RWPE1 (cell line): ENCODE measurements at places on chromosomes 6 and 20.

DNA sequence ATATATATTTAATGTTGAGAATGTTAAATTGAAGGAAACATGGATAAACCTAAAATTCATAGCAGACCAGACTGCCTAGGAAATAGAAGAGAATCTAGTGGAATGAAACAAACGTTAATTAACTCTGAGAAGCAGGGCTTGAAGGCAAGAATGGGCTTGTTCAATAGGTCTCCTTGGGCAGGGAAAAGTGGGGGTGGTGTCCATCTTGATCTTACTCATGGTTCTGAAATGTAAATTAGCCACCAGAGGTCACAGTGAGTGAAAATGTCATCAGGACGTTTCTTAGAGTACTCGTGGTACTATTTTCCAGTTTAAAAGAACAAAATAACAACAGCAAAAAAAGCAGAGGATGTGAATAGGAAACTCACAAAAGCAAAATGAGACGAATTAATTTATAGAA, 66.8 kb upstream of the BTBD3 start:
- DNase-seq, result peak; percentile 91

- DNase-seq, result no peak
Measured at GRCh38 chr6:148548749-148549140, 198.1 kb upstream of the UST start.

- DNase-seq, result no peak
Measured at GRCh38 chr6:113774127-113774825, 82.9 kb upstream of the MARCKS start.

DNA sequence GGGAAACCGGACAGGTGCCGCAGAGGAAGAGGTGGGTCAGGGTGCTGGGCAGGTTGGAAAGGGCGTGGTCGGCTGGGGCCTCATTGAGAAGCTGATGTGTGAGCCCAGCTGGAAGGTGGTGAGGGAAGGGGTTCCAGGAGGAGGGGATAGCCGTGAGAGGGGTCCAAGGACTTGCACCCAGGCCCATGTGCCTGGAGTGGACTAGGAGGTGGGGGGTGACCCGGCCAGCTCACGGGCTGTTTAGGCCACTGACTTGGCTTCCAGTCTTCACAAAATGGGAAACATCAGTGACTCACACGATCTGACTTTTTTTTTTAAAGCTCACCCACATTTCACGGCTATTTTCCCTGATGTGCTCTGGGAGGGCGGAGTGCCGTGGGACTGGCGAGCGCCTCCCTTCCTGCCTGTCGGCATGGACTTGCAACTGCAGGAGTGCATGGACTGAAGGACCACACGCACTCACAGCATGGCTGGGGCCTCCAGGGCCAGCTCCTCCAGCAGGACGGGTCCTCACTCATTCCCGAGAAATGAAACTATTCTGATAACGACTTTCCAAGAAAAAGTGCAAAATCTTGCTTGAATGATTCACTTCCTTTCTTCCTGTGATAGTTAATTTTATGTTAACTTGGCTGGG, 13.5 kb upstream of the PDE10A start:
- DNase-seq, result no peak

DNA sequence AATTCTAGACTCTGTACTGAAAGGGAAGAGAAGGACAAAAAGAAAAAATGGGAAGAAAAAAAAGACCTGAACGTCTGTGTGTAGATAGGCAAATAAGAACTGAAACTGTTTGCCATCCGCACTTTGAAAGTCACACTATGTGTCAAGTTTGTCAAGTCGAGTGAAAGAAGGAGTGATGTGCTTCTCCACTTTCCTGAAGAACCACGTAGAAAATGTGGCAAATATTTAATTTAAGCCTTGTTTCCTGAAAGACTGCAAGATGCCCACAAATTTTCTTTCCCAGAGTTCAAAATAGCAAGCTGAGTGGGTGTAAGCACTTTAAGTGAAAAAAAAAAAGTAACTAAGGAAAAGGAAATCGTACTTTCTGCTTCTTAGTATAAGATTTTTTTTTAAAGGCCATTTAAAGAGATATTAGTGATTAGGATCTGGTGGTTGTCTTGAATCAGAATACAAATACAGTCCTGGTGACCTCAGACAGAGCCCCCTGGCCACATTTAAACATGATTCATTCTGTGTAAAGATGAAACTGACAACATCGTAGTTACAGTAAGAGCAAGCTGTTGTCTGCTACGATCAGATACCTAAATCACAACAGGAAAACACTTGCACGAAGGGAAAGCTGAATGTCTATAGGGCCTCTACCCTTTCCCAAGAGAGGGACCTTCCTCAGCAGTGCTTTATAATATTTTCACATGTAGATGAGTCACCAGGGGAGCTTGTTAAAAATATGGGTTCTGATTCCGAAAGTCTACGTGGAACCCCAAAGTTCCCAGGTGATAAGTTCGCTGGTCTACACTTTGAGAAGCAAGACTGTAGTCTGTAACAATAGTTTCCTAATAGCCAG, 102.3 kb downstream of the HIVEP2 start:
- no peak for DNase-seq

DNA sequence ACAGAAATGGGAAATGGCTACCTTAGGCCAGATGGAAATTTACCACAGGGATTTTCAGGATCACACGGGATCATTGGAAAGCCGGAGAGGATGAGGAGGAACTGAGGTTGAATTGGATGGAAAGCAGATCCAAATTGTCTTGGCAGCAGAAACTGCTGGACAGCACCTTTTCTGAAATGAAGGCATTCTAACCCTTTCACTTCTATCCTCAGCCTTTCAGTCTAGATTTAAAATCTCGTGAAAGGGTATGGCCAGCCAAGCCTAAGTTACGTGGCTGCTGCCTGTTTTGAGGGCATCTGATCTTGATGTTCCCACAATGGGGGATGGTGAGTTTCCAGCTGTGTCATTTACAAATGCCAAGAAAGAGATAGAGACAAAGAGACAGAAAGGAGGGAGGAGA, 358.2 kb downstream of the KIF16B start:
- DNase-seq, result no peak

DNA sequence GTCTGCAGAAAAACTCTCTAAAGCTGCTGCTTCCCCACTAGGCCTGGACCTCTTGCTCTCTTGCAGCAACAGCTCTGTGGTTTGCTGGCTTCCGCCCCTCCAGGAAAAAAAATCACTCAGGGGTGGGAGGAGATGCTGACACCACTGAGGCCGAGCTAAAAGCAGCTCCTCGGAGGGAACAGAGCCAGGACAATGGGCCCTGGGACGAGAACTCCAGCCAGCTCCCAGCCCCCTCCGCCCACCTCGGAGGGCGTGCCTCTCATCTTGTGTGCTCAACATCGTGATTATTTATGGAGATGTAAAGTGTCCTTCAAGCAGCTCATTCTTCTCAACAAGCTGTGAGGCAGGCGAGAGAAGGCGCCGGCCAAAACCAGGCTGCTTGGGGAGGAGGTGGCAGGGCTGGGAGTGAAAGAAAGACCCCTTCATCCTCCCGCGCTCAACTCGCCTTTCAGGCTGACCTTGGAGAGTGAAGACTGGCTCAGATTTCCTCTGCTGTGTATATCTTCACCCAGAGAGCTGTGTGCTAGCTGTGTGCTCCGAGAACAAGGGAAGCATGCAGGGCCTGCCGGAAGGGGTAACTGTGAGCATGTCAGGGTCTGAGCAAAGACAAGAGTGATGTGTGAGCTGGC, 53.5 kb upstream of the LRFN2 start:
- DNase-seq, result no peak

DNA sequence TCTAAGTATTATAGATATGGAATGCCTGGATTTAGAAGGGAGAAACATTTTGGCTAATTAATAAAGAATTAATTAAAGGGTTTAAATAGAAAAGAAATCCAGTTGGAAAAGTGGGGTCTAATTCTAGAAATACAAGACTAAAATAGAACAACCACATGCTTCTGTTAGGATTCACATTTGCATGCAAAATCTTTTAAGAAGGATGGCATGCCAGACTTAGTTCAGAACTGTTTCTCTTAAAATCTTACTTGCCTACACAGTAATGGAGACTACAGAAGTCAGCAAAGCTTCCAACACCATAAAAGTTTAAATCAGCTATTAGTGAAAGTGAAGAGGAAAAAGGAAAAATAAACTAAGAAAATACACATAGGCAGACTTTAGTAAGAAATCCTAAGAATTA, 32.7 kb upstream of the KATNA1 start:
- no peak for DNase-seq

DNA sequence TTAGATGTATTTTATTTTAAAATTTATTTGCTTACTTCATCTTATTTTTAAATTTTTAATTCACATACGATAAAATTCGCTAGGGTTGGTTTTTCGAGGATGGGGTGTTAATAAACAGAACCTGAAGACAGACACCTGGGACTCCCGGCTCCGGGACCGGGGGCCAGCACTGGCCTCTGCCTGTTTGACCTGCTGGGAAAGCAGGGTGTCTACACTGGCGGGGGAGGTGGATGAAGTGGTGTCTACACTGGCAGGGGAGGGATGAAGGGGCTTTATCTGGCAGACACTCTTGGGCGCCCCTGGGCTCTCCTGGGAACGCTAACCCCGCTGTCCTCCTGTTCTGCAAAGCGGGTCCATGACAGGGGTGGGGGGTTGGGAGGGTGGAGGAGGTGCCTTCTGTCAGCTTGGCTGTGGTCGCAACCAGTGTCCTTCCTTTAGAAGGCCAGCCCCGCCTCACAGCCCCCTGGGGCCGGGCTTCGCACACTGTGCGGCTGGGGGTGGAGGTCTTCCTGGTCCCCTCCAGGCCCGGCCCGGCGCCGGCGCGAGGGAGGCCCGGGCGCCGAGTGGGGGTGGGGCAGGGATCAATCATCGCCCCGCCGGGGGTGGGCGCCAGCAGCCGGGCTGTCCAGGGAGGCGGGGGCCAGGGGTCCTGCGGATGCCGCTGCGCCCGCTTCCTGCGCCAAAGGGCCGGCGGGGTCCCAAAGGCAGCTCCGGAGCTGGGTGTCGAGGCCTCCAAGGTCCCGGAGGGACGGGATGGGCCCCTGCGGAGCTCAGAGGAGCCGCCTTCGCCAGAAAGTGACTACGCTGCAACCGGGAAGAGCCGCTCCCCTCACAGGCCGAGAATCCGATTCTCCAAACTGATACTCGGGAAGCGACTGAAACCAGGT, 1.8 kb downstream of the GATA5 start:
- no peak for DNase-seq

DNA sequence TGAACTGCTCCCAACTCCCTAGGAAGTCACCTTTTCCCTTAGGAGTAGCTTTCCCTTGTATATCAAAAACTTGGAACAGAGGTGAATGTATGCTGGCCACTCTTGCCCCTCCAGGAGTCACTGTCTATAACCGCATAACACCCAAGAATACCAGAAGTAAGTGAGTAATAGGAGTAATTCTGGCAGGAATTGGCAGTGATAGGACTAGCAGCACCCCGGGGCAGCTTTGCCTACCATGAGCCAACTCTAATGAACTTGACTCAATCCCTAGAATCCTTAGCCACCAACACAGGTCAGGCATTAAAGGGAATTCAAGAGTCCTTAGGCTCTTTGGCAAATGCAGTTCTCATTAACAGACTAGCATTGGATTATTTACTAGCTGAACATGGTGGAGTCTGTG, 28.8 kb upstream of the CD164 start:
- peak; percentile 35 for DNase-seq

- DNase-seq, result no peak
Measured at GRCh38 chr6:30537931-30538330, 18.4 kb downstream of the GNL1 start.

DNA sequence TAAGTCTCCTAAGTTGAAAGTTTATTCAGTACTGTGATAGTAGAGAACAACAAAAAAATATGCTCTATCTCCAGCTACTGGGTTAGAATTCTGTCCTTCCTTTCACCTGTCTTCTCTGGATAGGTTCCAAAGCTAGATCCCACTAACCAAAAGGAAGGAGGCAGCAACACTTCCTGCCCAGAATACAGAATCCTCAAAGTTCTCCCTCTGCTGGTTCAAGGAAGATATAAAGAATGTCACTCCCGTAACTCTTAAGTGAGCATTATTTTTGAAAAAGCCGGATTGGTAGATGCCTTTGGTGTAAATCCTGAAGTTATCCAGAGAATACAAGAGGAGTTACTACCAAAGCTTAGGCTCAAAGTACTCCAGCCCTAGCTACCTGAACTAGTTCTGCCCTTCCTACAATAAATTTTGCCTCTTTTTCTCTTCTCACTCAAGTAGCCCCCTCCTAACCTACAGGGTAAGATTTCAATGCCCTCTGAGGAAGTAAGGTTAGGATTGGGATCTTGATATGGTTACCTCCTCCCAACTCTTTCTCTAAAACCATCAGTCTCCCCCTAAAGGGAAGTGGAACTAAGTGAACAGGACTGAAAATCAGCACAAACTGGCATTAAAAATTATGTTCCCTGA, 26.0 kb upstream of the CRIP3 start:
- DNase-seq, result peak; percentile 58

- no peak for DNase-seq
Measured at GRCh38 chr6:53701333-53702218, 36.0 kb upstream of the KLHL31 start.

DNA sequence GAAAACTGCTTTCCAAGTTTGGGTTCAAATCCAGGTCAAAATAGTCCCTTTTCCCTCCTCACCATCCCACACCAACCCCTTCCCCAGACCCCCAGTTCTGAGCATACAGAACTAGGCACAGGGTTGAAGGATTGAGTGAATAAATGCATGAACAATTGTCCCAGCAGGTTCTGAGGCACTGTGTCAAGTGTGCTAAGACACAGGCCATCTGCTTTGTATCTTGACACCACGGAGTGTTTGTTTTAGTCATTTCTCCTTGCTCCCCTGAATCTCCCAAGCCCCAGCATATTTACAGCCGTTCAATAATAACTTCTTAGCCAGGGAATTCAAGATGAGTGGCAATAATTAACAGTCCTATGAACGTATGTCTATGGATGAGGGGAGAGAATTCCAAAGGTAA, 102.8 kb upstream of the JARID2 start:
- DNase-seq, result no peak

DNA sequence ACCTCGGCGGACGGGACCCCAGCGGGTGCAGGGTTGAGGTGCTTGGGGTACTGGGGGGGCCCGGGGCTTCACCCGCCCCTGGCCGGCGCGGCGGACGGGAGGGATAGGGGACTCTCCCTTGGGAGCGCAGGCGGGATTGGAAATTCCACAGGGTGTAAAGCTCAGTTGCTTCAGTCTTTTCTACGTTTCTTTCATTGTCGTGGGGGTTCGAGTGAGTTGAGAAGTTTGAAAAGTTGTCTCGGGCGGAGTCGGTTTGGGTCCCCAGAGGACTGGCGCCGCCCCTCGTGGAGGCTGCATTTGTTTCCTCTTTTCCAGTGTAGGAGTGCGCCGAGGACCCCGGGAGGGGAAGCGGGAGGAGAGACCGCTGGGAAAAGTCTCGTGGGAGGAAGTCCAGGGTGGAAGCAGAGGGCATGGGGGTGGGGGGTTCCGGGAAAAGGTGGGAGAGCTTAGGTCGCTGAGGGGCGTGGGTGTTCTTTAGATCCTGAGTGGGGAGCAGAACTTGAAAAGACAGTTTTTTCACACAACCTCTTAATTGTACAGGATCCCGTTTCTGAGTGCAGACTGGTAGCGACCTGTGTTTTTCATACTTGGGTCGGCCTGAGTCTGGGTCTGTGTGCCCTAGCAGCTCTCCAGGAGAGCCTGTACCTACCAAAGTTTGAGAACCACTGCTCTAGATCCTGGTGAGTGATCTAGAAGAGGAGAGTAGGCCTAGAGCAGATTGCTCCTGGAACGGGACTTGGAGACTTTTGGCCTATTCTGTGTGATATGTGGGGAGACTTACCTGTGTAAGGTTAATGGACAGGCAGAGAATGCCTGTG, 495 bp downstream of the FAM83B start:
- DNase-seq, result peak; percentile 24

- DNase-seq, result no peak
Measured at GRCh38 chr20:23164176-23164601, 78.1 kb upstream of the CD93 start.
